ENCODE measurements at places on chromosomes 7 and 10. TPM values are rescaled to one million over a fixed set of nuclear protein-coding genes. Genes with fewer than 3 reads are reported as not detected.

Gene EFCAB10
- not detected for total RNA-seq

Gene DYDC1
- total RNA-seq = not detected

Gene CYP26C1
- total RNA-seq = not detected

Gene NPFFR1
- total RNA-seq = not detected

Gene FEZF1
- not detected for total RNA-seq

Gene DPY19L1
- 32.9 TPM for total RNA-seq

Gene H2BK1
- total RNA-seq = not detected

Gene HOXA7
- 2.2 TPM for total RNA-seq

Gene SPDYE16
- not detected for total RNA-seq

Gene STAG3
- under 0.01 TPM for total RNA-seq

Gene SPOCK2
- total RNA-seq = under 0.01 TPM
